Renal cortex interstitium (tissue), 15 donors: ENCODE measurements at places on chromosomes 6 and 20.

- no peak for DNase-seq
These were observed 499.9 kb downstream of the UTRN start for GRCh38 chr6:144785056-144785455.

GRCh38 chr6:7897461-7898192 is 13.0 kb downstream of the TXNDC5 start:
- DNase-seq = no peak

DNA sequence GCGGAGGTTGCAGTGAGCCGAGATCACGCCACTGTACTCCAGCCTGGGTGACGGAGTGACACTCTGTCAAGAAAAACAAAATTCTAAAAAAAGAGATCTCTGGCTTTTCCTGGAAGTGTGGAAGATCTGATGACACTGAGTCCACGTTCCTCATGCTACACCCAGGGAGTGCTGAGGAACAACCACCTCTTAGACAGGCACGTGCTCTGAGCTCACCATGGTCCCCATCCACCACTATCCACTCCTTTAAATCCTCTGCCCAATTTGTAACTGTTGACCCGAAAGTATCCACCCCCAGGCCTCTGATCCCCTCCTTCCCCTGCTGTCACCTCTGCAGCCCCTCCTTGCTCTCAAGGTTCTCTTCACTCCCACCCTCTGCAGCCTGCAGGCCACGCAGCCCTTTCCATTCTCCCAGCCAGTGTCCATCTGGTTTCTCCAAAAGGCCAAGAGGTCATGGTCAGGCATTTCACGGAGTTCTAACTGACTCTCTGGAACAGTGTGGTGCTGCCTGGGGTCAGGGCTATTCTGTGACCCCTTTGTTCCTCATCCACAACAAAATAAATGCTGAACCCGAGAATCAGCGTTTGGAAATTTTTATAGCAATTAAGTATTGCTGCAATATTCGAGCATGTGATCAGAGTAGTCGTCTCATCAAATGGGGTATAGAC is 88.8 kb downstream of the ATP9A start:
- DNase-seq = no peak

DNA sequence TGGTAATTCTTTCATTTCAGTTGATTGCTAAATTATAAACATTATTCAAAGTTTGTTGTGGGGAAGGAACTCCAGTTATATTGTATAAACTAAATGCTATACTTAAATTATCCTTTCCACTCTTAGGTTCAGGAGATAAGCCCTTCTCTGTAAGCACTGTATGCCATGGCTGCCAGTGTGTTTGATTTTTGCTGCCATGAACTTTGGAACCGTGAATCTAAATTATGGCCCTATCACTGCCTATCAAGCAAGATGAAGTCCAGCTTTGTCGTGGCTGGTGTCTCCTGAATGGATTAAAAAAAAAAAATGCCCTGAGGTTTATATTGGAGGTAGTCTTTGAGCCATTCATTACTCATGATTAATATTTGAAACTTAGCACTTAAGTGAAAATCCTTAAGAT is 44.7 kb downstream of the CDC5L start:
- DNase-seq = no peak

- no peak for DNase-seq
These were observed 165.4 kb downstream of the QKI start for GRCh38 chr6:163579880-163580295.

DNA sequence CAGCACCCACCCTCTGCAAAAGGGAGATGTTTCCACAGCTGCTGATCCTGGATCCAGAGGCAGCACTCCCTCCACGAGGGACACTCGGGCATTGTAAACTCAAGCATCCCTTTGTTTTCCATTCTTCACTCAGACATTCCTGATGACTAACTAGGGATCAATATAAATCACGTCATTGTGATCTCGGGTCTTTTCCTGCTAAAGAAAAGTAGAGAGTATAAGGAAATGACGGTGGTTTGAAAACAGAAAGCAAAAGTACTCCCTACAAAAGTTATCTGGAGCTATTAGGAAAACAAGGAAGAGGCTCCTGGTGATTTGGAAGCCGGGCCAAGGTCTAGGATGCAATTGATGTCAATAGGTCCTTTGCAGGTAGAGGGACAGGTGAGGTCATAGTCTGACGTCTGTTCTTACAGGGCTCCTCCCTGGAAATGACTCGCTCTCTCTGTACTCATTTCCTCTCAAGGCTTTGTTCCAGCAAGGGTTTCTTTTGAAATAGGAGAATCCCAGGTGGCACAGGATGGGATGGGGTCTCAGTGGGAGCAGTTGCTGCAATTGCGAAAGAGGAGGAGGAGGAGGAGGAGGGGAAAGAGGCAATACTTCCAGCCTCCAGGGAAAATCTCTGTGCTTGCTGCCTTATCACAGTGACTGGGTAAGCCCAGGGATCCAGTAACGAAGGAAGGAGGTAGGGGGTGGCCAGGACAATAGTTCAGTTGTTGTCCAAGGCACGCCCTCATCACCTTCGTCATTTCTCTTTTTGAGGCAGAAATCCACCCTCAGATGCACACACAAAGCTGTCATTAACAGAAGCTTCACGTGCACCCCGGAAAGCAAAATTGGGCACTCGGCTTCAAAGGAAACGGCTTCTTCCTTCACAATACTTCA is 222.8 kb downstream of the LY86 start:
- no peak for DNase-seq

DNA sequence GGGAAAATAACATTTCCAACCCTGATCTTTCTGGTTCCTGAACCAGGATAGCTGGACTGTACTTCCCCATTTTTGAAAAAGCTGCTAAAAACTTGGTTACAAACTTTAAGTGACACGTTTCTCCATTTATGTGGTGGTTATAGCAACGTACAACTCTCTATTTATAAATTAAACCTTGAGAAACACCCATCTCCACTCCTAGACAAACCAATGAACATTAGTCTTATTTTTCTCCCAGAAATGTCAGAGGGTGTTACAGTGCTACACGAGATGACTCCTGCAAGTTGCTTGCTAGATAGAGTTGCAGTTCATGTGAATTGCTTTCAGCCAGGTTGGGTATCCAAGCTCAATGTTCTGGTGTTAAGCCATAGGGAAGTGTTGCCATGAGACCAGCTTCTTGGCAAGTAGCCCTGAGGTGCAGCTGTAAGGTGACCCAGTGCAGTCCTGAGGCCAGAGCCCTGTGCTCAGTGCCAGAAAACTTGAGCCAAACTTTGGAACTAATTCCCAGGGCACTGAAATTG is 51.3 kb upstream of the REV3L start:
- no peak for DNase-seq

- no peak for DNase-seq
These were observed 44.6 kb upstream of the LRFN2 start for GRCh38 chr6:40631744-40632143.

DNA sequence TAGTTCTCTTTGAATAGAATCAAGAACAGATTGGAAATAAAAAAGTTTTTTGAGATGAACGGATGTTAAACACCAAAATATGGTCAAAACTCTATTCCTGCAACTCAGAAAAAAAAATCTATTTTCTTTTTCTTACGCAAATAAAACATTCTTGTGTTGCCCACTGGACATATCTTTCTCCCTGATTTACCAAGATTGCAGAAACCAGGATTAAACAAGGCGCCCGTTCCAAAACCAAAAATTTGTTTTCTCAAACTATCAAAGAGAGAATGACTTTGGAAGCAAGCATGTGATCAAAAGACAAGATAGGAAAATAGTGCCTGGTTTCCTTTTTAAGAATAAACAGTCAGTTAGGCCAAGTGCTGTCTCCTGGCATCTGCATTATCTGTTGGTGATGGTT is 273.1 kb downstream of the CLIC5 start:
- no peak for DNase-seq

DNA sequence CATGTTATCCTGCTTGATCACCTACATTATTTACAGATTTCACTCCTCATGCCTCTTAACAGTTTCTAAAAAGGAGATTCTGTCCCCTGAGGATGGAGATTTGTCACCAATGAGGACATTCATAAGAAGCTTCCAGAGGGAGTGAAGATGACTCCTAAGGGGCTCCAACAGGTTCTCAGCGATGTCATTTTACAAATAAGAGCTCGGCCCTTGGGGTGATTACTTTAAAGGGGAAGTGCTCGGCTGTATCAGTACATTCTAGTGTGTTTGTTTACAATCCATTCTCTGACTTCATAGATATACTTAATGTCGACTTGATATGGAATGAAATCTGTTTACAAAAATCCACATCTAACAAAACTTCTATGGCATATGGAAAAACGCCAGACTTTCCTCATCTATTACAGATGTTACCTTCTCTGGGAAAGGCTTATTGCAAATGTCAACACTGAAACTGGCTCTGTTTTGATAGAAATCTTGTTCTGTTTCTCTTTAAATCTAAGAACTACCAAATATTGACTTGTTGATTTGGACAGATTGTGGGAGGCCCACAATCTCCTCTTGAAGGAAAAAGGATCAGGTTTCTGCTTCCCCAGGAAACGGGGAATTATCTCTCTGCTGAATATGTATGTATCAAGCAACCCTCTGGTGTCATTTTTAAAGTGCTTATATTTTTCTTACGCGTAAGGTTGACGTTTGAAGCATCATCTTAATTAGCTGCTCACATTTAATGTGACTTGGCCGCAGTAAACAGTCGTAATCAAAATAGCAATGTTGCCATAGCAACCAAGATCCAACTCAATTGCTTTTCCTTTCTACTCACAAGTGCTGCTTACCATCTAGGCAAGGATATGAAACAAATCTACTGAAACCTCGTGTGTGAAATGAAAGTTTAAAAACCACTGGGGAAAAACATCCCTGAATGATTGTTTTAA is 95.7 kb downstream of the SHLD1 start:
- DNase-seq = peak; percentile 44

DNA sequence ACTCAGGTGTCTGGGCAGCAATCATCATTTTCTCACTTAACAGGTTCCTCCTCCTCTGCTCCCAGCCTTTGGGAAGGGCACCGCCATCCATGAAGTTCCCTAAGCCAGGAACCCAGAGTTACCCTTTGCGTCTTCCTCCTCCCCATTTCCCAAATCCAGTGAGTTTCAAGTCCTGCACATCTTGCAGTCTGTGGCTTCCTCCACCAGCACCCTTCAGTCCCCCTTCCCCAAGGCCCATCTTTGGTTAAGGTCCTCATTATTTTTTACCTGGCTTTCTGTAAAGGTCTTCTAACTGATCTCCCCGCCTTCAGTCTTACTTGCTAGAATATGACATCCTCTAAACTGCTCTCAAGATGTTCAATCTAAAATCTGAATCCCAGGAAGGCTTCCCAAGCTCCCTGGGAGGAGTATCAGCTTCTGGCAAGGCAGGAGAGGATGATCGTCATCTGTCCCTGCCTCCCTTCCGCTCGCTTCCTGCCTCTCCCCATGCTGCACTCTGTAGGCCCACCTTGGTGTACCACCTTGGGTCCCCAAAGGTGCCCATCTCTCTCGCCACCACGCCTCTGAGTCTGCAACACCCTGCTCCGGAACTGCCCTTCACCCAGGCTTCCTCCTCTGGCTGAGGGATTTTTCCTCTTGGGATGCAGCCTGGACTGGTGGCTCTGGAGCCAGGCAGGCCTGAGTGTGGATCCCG is 11.4 kb upstream of the DUSP22 start:
- no peak for DNase-seq

DNA sequence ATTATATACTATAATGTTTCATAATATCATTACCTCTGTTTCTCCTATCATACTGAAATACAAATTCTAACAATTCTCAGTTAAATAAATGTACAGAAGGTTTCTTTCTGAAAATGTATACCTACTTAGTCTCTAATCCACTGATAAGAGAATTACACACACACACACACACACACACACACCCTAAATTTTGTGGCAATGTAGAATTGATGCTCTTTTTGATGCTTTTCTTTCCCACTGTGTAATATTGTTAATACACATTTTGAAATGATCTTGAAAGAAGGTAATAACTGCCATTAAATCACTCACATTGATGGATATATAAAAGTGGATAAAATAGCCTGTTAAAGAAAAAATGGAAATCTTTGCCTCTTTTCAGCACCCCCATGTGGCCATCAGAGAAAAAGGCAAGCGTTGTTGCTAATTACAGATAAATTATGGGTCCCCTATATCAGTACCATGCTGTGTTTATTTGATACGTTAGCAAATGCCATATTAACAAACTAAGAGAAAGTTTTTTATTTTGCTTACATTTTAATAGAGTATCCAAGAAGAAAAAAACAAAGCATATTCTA is 76.6 kb upstream of the VGLL2 start:
- no peak for DNase-seq

- DNase-seq = no peak
These were observed 35.5 kb upstream of the ZNF133 start for GRCh38 chr20:18252597-18253451.

DNA sequence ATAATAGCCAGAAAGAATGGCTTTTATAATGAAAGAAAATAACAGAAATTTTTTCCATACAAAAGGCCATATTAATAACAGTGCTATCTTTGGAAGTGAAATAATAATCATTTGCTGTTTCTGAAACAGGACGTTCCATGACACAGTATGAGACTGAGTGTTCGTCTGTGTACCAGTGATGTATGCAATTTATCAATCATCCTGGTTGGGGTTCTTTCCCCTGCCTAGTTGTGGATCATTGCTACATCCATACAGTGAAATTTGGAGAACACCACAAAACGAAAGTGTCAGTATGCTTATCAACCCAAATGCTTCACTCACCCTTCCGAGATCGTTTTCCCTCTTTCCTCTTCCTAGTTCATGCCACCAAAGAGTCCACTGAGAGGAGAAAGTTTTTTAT is 151.4 kb upstream of the PRDM1 start:
- no peak for DNase-seq

- no peak for DNase-seq
These were observed 1.4 kb downstream of the C20orf96 start for GRCh38 chr20:288956-289692.

GRCh38 chr6:168031411-168031971 is 34.0 kb downstream of the KIF25 start:
- DNase-seq = no peak

DNA sequence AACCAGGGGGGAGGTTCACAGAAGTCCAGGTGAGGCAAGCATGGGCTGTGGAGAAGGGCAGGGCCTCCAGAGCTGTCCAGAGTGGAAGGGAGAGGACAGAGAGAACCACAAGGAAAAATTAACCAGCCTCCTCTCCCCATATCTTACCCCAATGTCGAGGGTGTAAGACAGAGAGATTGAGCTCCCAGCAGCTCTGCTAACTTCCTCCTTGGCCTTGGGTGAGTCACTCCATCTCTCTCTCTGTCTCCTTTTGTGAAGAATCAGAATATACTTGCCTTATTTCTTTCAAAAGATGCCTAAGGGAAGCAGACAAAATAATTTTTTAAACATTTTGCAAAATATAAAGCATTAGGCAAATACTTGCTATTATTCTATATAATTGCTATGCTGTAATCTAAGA is 58.3 kb upstream of the IYD start:
- no peak for DNase-seq
